ENCODE measurements at places on chromosomes 2 and 18.

- DNase-seq: no peak
Measured at GRCh38 chr2:191190861-191191552, 40.2 kb upstream of the STAT4 start.

DNA sequence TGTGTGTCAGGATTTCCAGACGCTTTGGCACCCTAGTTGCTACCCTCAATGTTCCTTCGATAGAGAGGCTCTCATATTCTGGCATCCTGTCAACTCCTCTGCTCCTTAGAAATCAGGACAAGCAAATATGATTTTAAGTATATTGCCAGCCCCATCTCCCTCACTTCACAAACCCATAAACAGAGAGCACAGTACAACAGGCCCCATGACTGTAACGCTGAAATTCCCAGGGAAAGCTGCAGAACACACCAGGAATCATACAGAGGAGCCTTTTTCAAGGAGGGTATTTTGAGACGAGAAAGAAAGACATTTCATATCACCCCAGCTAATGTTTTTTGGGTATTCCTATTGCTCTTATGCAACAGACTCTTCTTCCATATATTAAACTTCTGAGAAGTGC is 162.9 kb downstream of the NAPG start:
- no peak for DNase-seq

- no peak for DNase-seq
Measured at GRCh38 chr2:221602938-221603337, 30.8 kb upstream of the EPHA4 start.

- no peak for DNase-seq
Measured at GRCh38 chr2:164757934-164758695, 83.5 kb downstream of the COBLL1 start.

All from HTR-8/SVneo (cell line).